ENCODE measurements at places on chromosomes 12 and 14. TPM values are rescaled to one million over a fixed set of nuclear protein-coding genes. Genes with fewer than 3 reads are reported as not detected.

Gene GTF2H3
- 85.0 TPM for total RNA-seq

DNA sequence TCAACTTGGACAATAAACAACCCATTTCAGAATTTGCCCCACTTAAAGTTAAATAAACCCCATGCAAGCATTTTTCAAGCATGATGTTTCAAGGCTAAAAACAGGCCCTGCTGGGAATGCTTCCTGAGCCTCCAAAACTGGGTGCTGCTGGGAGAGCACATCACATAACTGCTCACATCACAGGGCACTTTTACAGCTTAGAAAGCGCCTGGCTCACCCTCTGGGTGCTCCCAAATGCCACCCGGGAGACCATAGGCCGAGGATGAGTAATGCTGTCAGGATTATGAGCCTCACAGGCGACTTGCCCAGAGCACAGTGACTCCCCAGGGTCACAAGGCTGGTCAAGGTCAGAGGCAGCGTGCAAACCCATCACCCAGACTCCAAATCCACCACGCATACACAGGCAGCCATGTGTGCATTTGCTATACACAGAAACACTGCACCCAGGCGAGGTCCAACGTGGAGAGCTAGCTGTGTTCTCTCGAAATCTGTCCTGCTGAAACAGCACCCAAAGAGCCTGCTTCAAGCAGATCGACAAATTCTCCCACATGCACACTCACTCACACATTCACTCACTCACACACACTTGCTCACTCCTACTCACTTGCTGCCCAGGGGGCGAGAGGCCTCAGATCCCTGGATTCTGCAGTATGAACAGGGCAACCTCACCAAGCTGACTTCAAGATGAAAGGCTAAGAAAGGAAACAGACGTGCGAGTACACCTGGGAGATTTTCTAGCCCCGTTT, 58.7 kb downstream of the ITPK1 start:
- H3K27ac ChIP-seq = peak overlapping the region; percentile 23
- H3K36me3 ChIP-seq = peaks cover 16% of the 10 kb centered on the region
- H3K27me3 ChIP-seq = no peaks in the 10 kb centered on the region
- no peak for DNase-seq

DNA sequence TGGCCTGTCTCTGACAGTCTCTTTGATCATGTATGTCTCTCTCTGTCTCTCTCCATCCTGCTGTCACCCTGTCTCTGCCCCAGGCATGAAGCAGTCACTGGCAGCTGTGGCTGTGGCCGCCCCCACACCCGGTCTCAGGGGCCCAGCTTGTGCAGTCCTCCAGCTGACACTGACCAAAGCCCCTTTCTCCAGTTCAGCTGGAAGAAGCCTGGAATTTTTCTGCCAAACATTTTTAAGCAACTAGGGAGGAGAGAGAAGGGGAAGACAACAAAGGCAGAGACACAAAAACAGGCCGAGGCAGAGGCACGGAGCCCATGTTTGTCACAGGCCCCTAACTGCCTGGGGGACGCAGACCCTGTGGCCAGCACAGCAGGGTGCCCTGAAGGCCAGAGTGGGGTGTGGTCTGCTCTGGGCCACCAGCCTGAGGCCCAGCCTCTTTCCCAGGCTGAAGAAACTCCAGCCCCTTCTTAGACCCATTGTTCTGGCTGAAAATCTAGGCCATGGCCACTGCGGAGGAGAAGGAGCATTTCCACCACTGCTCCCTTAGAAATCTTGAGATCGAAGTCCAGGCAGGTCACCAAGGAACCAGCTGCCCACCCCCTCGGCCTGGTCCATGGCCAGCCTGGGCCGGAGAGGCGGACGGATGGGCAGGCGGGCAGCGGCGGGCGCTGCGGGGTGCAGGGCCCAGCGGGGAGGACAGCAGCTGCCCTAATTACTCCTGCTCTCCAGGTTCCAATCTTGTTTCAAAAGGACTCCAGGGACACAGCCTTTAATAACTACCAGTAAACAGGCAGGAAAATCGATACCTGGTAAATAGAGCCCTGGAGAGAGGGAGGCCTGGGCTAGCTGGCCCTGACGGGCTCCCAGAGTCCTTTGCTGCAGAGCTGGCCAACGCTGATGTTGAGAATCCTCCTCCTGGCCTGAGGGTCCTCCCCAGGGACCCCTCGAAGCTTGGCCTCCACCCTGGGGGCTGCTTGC, 14.9 kb downstream of the DTX1 start:
- DNase-seq = no peak
- no peak overlapping the region for H3K27ac ChIP-seq
- peaks cover 6% of the 10 kb centered on the region for H3K4me1 ChIP-seq
- H3K36me3 ChIP-seq = no peaks in the 10 kb centered on the region
- no peak overlapping the region for H3K4me3 ChIP-seq

Gene SRGAP1
- 65.0 TPM for total RNA-seq

Gene TTC6
- total RNA-seq = 0.96 TPM

Gene FBRSL1
- total RNA-seq = 47.4 TPM

- no peak for DNase-seq
- no peak overlapping the region for H3K4me3 ChIP-seq
- peaks cover 19% of the 10 kb centered on the region for H3K4me1 ChIP-seq
- H3K36me3 ChIP-seq = no peaks in the 10 kb centered on the region
- H3K27ac ChIP-seq = no peak overlapping the region
Observed at GRCh38 chr14:77131206-77131605, 10.4 kb downstream of the ZDHHC22 start.

GRCh38 chr14:91714805-91715204, 17.1 kb downstream of the CATSPERB start:
- no peak overlapping the region for H3K27ac ChIP-seq
- no peaks in the 10 kb centered on the region for H3K36me3 ChIP-seq
- no peaks in the 10 kb centered on the region for H3K4me1 ChIP-seq
- H3K4me3 ChIP-seq = no peak overlapping the region
- no peak for DNase-seq
- H3K27me3 ChIP-seq = no peaks in the 10 kb centered on the region
